ENCODE measurements at places on chromosomes 2 and 18.

DNA sequence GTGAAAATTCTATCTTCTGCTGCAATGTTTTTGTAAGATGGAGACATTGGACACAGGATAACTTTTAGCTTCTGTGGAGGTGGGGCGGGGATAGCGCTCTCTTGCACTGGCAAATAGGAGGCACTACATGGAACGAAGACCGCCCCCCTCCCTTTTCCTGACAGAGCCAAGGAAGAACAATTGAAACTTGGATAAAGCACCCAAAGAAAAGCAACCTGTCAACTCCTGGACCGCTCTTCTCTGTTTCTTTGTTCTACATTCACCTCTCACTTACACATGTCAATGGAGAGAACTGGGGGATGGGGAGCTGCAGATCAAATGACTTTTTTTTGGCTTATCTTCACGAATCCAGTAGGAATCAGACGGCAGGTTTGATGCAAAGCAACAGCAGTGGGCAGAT lies 126.3 kb upstream of the CHAC2 start:
- DNase-seq: no peak

- DNase-seq: no peak
These were observed at the start of gene SERPINB2 for GRCh38 chr18:63887424-63887823. Gene SERPINB2, plus strand, starts transcription at chr18:63887705. Its CDS starts 3,740 bp downstream, at chr18:63891445.

- DNase-seq: no peak
These were observed 77.6 kb downstream of the PDE1A start for GRCh38 chr2:182349268-182349667.

DNA sequence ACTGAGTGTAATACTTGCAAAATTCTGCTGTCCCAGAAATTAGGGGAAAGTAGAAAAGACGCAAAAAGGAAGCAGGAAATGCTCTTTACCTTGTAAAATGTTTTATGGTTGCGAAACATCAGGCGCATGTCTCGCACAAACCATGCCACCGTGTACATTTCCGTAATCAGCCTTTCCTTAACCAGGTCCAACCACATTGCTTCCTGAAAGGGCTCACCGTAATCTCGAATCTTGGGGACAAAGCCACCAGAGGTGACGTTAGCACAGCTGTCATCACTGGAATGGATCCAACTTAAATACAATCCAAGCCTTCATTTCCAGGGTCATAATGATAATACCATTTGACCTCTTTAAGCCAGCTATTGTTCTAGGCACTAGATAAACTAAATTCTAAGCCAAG lies 49.3 kb downstream of the SP110 start:
- no peak for DNase-seq

- DNase-seq: no peak
These were observed 48.5 kb upstream of the HNRNPA3 start for GRCh38 chr2:177164131-177164530.

DNA sequence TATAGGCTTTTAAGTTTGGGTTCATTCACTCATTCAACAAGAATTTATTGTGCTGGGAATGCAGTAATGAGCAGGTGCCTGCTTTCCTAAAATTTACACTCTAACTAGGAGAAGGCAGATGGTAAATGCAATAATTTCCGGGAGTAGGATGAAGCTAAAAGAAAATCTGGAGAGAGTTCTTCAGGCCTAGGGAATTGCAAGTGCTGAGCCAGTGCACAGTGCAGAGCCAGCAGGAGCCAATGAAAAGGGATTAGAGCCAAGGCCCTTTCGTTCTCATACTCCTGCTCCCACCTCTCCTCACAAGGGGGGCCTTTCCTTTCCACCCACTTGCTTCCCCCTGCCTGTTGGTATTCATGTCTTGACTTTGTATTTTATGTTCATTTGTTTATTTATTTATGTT lies 55.1 kb downstream of the CFAP221 start:
- DNase-seq: no peak

DNA sequence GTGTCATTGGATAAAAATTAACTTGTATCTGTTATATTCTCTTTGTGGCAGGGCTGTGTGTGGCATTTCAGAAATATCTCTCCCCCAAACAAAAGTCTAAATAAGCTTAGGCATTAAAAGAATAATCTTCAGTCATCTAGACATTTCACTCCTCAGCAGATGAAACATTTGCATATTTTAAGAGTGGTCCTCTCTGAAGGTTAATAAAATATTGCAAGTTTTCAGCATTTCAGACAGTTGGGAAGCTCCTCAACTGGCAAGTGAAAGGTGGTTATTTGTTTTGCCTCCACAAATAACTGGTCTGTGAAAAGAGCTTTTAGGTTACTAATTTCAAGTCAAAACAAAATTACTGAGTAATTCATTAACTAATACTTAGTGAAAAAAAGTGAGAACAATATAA lies 462.6 kb downstream of the EPHA4 start:
- no peak for DNase-seq

DNA sequence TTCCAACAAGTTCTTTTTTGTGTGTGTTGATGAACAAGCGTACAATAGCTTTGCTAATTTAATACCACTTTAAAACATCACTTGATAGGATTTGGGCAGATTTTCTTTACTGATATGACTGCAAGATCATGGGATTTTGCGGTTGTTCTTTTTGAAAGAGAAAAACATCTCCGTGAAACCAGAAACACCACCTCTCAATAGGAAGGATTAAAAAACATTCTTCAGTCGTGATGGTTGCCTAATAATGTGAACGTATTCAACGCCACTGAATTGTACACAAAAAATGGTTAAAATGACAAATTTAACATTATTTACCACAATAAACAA lies 19.3 kb downstream of the RBMS1 start:
- no peak for DNase-seq

DNA sequence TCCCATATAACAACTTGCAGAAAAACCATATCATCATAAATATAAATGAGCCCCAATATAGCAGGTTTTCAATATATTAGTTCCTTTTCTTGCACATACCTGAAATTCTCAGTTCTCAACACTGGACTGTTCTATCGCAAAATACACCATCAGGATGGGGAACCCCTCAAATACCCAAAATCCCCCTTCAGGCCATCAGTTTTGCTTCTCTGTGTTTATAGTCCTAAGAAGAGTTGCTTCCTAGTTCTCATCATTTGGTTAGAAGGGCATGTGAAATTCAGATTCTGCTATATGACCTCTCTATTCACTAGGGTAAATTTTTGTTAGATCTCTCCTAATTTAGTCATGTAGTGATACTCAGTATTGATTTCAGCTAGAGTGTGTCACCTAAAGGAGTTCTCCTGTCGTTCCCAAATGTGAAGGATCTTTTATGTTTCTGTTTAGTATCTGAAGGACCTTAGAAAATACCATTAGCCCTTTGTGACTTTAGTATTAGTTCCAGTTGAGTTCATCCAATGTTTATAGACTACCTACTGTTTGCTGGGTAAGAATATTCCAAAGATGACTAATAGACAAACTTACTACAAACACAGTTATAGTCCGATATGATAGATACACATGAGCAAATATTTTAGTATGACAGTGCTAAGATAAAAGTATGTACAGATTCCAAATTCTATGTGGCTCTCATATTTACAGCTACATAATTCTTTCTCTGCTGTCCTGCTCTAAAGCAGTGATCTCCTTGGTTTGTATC lies 115.8 kb downstream of the TTC27 start:
- no peak for DNase-seq

DNA sequence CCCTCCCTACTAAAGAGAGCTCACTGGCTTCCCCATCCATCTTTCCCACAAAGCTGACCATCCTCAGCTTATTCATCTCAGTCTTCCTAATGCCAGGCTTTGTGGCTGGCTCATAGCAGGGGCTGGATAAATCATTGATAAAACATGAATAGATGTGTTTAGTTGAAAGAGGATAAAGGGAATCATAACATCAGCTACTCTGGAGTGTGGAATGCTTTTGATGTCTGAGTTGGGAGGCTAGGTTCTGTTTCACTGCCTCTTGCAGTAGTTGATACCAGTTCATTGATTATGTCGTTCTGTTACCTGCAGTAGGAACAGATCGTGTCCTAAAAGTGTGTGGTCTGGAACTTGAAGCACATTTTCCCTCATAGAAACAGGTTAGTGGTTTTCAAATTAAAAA lies 66.3 kb upstream of the HK2 start:
- DNase-seq: no peak

DNA sequence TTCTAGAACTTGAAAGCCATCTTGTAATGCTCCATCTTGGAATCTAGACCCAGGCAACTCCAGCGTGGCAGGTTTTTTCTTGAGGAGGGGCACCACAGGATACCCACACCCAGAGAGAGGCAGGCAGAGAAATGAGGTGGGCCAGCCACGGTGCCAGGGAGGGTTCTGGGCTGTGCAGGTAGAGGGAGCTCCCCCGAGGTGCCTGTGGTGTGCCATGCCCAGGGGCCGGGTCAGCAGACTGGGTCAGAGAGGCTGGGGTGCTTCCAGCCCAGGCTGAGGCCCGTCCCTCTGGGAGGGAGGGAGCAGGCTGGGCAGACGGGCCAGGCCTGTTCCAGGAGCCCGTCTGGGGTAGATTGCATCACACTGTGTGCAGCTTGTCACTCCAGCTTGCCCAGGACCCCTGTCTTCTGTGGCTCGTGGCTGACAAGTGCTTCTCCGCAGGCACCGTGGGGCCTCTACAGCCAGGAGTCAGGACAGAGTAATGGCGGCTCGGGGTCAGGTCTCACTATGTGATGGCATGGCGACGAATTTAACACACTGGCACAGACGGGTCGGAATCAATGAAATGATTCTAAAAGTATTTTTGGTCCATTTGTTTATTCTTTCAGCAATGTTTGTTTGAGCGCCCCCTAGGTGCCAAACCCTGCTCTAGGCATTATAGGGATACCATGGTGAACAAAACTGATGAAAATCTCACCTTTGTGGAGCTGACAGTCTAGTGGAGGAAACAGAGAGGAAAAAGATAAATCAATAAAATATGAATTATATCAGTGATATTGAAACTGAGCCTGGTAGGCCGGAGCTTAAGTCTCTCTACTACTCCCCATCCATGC lies 144.0 kb downstream of the ACOXL start:
- DNase-seq: no peak

GRCh38 chr18:26711756-26712155 lies 153.8 kb downstream of the AQP4 start:
- DNase-seq: no peak

- no peak for DNase-seq
These were observed at the start of gene CSRNP3 for GRCh38 chr2:165469417-165469816. Gene CSRNP3, plus strand, starts transcription at chr2:165469698. Its CDS starts 125,368 bp downstream, at chr2:165595066.

GRCh38 chr2:54845094-54845493 lies 121.6 kb downstream of the EML6 start:
- no peak for DNase-seq

DNA sequence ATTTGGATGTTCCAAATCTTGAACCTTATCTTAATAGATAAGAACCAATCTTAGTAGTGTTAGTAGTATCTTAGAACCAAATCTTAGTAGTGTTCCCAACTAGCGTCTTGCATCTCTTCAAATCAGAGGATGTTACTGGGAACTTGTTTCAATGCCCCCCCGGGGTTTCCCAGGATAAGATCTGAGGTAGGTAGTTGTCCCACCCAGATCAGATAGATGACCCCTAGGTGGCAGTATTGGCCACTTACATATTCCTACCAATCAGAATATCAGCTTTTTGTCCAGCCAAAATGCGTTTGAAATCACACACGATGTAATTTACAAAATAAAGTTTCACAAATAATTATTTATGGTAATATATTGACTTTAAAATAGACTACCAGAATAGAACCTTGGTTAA lies 314.8 kb downstream of the MBD2 start:
- DNase-seq: no peak

- no peak for DNase-seq
These were observed 14.1 kb upstream of the B3GNT2 start for GRCh38 chr2:62181843-62182242.

DNA sequence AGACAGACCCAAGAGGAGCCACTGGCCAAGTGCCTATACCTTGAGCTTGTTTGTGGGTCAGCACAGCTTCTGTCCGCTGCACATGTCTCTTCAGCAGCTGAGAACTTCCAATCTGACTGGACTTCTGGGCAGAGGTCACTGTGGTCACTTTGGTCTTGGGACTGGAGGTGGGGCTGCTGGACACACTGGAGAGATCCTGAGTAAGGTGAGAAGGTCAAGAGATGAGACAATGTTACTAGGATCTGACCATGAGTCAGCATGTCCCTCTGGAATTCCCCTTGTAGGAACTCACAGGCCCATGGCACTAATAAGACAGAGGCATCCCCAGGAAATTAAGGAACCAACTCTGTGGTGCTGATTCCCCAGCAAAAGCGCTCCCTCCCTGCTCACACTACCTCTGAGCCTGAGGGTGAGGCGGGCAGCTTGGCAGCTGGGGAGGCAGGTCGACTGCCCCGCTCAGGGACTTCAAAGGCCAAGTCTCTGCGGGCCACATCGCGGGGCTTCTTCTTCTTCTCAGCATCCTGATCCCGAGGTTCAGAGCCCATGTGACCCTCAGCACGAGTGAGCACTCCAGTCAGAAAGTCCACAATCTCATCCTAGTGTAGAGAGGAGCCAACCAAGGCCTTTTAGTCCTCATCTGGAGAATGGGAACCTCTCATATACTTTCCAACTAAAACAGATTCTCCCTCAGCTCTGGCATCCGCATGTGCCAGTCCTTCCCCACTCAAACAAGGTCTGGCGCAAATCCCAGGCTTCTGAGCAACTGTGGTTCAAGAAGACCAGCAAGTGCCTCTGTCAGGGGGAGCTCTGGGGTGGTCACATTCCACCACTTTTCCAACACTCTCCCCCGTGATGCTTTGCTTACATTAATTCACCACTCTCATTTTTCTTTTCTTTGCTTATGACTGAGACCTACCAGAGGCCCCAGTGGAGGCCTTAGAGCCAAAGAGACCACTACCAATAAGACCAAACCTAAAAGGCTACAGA lies 29.4 kb downstream of the KANSL3 start:
- DNase-seq: no peak

DNA sequence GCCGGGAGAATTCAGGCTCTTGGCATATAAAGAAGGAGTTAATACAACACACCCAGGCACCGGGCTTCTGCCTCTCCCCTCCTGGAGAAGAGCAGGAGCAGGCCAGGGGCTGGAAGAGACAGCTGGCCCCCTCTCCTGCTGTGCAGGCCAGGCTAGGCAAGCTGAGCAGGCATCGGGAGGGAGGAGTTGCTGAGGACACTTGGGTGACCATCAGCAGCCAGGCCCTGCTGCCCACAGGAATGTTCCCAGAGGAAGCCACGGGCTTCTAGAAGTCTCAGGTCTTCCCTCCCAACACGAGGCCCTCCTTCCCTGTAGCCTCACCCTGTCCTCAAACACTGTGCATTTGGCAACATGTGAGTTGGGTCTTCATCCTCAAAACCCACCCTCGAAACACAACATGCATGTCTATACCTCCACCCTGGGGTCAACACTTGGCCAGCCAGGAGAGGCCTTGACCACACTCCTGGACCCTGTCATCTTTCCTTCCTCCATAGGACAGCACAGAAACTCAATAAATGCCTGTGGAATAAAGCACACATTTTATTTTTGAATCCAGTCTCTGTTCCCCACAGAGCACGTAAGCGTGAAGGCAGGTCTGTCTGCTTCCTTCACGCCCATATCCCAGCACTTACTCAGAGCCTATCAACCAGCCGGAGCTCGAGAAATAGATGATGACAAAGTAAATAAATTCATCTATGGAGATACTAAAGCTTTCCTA lies 433.8 kb upstream of the ID2 start:
- DNase-seq: no peak

DNA sequence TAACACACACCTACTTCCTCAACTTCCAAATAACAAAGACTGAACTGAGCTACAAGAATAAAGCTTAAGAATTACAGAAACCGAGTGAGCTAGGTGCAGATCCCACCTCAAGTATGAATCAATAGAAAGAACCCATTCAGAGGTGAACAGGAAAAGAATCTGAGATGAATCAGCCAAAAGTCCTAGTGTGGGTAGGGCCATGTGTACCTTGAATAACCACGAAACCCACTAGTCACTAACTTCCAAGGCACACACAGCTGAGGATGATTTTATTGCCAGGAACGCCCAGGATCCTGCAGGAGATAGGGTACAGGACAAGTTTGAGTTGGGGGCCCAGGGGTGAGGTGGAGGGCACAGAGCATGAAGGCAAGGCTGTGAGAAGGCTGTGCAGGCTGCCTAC lies 99.7 kb upstream of the REG3A start:
- DNase-seq: no peak

All from omental fat pad (tissue), 4 donors.